ENCODE measurements at places on chromosomes 5 and 9.
A peak's percentile ranks its signal among the peaks of the same experiment; 100 is the strongest.

DNA sequence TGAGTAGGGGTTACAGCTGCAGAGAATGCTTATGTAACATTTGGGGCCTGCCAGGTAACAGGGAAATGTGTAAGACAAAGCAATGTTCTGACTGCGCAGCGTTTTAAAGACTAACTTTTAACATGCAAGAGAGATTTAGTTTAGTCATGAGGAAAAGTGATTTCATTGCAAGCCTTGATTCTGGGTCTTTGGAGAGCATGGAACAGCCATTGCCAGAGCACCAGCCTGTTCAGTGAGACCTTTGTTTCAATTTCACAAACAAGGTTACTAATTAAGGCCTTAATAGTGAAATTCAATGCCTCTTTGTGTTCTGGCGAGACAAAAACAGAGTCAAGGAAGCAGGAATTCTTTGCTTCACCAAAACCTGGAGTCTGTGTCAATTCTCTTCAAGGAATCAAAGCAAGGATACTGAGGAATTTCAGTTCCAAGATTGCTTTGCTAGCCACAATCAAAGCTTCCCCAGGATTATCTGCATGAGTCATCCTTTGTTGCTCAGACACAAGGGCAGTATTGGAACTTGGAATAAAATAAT, 14.4 kb downstream of the CKMT2 start:
- DNase-seq, result peak; percentile 21

DNA sequence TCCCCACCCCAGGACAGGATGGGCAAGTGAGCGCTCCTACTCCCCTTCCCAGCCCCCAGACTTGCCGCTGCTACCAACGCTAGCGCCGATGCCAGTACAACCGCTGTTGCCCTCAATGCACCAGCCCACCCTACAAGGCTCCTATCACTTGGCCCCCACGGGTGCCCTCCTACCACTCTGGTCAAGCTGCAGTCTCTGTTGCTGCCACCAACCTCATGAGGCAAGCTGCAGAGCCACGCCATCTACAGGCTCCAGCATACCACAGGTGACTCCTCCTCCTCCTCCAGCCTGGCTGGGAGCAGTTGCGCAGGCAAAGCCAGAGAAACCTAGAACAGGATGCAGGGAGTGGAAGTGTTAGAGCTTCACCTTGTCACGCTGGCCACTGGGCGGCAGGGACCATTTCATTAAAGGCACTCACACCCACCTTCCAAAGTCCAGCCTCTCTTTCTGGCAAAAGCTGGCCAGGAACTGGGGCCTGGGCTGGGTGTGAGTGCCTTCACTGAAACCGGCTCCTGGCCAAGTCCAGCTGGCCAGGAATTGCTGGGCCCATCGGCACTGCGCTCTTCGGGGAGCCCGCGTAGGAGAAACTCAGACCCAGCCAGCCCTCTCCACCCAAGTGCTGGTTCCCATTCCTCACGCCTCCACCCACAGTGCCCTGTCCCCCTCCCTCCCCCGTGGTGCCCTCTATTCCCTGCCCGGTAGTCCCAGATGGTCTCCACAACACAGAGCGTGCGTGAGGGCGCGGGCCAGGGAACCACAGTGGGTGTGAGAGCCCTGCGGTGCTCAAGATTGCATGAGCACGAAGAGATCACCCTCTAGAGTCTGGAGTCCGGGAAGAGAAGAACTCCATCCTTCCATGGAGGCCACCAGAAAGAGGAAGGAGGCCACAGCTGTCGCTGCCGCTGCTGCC, 1.6 kb upstream of the PCAT7 start:
- no peak for DNase-seq

- DNase-seq, result no peak
These were observed at the start of gene RETREG1 for GRCh38 chr5:16616536-16617273. TSS of gene RETREG1 (minus strand) at chr5:16616997. CDS start at chr5:16616971, 26 bp downstream.

GRCh38 chr9:100580257-100580656, 2.4 kb downstream of the CAVIN4 start:
- DNase-seq, result no peak

- DNase-seq, result peak; percentile 4
These were observed 86.4 kb downstream of the MED10 start for GRCh38 chr5:6291961-6292360.

DNA sequence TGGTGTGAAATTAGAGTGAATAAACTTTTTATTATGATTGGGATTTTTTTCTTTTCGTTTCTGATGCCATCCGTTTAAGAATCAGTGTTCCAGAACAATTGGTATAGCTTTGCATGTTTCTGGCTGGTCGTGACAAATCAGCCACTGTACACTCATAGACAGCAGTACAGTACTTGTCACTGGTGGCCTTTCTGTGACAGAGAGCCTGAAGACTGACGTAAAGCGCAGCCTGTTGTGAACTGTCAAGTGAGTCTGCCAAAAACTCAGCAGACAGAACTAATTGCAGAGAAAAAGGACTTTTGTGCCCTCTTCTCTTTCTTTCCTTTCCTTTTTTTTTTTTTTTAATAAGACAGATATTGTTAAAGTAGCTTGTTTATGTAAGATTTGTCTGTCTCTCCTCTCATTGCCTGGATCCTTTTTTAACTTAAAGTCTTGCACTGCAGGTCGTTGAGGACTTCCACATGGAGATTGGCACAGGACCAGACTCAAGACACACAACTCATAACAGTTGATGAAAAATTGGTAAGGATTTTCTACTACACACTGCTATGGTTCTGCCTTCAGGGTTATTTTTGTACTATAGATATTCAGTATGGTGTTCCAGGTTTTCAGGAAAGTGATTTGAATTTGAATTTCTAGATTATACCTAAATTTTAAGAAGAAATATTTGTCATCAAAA, 42.7 kb downstream of the NDUFS4 start:
- no peak for DNase-seq

DNA sequence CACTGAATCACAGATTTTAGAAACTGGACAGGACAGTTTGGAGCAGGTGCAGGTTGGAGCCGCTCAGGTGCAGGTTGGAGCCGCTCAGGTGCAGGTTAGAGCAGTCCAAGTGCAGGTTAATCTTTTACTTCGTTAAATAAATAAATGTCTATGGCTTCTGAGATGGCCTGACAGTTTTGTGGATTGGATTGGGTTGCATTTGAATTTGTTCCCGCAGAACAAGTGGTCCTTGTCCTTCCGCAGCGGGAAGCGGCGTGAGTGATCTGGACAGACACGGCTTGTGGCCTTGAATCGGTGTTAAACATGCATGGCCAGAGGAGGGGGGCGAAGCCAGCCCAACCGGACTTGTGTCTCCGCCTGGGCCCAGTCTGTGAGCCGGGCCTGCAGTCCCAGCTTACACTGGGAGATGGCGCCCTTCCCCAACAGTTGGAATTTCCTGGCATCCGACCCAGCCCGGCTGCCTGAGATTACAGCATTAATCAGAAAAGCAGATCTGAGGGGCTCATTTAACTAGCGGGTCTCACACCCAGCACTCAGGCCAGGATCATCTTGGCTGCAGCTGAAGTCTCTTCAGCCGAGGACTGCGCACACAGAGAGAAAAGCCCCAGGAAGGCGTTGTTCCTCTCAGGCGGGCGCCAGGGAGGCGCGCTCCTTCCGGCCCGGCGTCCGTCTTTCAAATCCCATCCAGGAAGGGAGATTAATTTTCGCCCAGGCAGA, 1.5 kb upstream of the OLFM1 start:
- DNase-seq, result peak; percentile 16

- DNase-seq, result no peak
These were observed 17.3 kb downstream of the LPCAT1 start for GRCh38 chr5:1506242-1507013.

- no peak for DNase-seq
These were observed 28.7 kb upstream of the UBAC1 start for GRCh38 chr9:135989722-135990467.

GRCh38 chr5:134403951-134404350, 7.7 kb downstream of the CDKN2AIPNL start:
- no peak for DNase-seq

- no peak for DNase-seq
These were observed 75.2 kb upstream of the CTSL start for GRCh38 chr9:87650611-87651295.
